ENCODE measurements at places on chromosomes 2 and 18.
A peak's percentile ranks its signal among the peaks of the same experiment; 100 is the strongest.

- DNase-seq: no peak
Measured at GRCh38 chr2:131115752-131116151, 10.6 kb downstream of the PLEKHB2 start.

DNA sequence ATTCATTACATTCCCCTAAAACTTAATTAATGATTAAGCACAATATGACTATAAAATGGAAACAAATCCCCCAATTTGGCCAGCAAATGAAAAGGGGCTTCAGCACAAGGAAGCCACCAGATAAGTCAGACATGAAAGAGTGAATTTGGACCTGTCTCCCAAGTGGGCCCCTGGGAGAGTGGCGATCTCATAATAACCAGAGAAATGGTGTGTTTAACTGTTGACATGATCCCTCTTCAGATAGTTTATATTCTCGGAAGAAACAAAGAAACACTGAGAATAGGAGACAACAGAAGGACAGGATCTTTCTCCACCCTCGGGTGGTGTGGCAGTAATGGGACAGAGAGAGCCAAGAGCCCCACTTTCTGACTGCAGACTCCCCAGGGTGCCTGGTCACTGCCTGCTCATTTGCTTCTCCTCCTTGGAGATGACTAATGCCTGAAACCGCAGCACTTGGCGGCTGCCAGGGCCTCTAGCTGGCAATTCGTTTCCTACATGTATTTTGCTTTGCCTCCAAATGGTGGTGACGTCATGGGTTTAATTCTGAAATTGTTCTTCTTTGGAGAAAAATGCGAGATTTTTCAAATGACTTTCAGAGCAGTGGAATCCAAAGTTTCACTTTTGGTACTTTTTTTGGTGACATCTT, 46.4 kb upstream of the SPP2 start:
- DNase-seq: peak; percentile 92

DNA sequence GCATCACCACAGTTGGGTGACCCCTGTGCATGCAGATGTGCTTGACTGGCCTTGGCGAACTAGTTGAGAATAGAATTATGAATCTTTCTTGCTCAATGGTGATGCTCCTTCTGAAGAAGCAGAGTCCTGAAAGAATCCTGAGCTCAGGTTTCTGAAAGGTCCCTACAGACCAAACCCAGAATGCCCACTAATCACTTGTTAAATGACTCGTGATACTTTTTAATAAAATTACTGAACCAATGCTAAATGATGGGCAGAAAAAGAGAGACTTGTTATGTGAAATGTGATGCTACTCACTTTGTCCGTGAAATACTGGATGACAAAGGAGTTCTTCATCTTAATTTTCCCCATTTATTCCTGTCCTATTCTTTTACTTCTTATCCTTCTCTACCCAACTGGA, 263.5 kb upstream of the LRRTM1 start:
- no peak for DNase-seq

DNA sequence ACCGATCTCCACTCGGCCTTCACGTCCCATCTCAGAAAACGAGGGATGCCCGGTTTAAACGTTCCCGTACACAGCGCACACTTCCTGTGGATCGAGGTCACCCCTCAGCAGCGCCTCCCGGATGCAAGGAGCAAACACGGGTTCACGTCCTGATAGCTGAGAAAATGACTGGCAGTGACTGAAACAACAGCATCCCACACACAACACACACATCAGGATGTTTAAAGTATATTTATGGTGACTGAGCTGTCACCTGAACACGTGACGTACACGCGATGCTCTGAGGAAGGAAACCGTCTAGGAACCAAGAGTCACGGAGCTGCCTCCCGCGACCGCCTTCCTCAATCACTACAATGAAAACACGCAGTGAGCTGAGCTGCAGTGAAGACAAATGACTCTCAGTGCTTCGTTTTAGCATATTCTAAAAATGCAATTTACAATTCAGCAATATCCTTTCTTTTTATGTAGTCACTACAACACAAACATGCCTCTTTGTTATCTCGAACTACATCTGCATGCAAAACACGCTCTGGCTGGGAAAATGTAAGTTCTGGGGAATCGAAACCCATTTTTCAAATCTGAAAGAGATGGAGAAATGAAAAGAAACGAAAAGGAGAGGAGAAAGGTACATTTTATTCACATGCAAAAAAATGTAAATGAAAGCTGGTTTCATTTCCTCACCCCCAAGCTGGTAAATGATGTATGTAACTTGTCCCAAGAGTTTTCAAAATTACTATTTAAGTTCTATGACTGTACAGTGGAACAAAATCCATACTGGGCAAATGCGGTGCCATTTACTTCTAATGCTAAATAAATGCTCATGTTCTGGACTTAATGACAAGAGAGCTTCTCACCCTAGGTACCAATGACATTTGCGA, 19.8 kb downstream of the HDAC4 start:
- no peak for DNase-seq

DNA sequence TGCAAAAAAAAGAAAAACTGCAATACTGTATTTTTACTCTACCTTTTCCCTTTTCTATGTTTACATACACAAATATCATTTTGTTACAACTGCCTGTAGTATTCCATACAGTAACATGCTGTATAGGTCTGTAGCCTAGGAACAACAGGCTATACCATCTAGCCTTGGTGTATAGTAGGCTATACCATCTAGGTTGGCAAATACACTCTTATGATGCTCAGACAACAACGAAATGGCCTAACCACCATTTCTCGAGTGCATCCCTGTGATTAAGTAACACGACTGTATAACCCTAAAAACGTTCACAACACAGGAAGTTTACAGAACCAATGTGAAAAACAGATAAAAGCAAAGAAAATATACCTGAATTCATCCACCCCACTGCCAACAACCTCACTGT, 64.0 kb downstream of the MEMO1 start:
- DNase-seq: no peak

DNA sequence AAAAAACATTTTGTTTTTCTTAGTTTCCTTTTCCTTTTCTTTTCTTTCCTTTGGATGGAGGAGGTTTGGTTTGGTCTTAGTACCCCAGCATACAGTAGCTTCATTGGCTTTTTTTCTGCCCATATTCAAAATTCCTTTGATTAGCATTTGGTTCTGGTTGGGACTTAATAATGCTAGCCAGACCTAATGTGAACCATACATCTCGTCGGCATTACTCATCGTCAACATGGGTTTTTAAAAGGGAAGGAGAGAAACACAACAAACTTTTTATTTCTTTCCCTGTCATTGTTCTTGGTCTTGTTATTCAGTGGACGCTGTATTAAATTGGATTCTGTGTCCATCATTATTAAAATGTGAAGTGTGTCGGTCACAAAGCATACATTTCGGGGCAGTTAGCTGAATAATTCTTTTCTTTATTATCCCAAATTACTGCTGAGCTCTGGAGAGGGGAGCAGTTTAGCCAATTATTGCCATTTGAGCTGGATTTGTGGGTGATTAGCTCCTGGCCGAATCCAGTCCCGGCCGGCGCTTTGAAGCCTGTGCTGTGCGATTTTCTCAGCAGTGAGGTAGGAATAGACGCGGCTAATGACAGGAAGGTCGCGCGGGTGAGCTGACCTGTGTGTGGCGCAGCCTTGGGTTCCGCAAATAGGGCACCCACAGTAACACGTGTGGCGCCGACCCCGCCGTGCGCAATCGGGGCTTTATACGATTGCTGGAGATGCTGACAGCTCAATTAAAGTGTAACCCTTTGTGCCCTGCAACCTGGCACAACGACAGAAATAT, 303.3 kb downstream of the GBX2 start:
- no peak for DNase-seq

DNA sequence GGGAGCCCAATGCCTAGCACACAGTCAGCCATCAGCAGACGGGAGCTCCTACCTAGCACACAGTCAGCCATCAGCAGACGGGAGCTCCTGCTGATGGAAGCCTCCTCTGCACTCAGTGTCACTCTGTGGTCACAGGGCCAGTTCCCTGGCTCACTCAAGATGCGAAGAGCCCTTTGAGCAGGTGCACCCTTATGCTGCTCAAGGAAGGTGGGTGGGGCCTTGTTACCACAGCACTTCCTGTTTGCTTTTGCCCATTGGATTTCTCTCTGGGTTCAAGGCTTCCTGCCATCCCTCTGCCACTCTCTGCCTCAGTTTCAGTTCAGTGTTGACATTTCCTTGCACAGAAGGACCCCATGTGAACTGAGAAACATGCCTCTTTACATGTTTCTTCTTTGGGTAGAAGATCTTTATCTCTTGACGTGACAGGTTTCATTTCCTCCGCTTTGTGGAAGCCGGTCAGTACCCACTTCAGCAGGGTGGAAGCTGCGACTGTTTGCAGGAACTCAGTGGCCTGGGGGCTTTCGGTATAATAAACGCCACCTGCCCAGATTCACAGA, 11.6 kb downstream of the TRIB2 start:
- no peak for DNase-seq

- DNase-seq: no peak
Measured at GRCh38 chr18:79640064-79640672, 39.4 kb upstream of the CTDP1 start.

GRCh38 chr2:135130751-135131150, 78.7 kb downstream of the RAB3GAP1 start:
- no peak for DNase-seq

DNA sequence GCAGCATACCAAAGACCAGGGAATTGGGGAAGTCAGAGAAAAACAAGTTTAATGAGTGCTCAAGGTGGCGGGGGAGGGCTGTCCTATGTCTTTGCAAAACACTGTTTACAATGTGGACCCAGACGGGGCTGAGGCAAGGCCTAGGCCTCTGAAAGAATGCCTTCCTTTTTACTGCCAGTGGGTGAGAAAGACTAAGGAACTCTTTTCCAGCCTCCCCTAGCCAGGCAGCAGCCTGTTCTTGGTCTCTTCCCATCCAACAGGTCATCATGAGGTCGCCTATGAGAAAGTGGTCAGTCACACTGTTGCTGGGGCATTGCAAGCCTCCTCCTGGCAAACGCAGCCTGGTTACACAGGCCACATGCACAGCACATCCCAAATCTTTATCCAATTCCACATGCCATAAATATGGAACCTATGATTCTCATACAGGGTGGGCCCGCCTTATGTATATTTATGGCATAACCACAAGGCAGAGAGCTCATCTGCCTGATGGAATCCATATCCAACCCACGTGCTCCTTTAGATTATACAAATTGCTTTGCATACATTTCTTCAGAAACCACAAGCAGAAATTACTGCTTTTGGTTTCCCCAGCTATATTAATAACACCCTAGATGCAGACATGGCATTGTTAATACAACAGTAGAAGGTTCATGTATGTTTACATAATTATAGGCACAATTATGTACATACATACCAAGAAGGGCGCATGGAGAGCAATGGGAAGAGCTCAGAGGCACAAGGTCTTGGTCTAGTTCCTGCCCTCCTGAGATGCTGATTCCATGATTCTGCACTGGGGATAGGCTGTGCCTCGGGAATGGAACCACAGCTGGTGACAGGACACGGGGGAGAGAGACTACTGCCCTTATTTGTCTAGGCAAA, 48.6 kb downstream of the NRP2 start:
- no peak for DNase-seq

GRCh38 chr2:220894069-220894468, 678.0 kb downstream of the EPHA4 start:
- DNase-seq: no peak

DNA sequence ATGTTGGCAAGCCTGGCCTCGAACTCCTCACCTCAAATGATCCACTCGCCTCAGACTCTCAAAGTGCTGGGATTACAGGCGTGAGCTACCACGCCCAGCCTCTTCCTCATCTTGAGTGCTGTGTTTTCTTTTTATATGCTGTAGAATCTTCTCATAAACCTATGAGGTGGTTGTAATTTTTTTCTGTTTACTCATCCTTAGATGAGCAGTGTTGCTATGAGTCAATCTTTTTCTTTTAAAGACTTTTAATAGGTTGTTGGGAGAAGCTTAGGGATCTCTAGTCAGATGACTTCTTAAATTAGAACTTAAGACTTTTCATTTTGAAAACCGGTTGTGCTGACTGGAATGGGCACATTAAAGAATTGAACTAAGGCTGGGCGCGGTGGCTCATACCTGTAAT, 8.7 kb upstream of the AAK1 start:
- peak; percentile 32 for DNase-seq

- DNase-seq: no peak
Measured at GRCh38 chr2:186032102-186032738, 293.6 kb downstream of the FSIP2 start.

GRCh38 chr18:58205443-58206160, 161.6 kb downstream of the NEDD4L start:
- peak; percentile 89 for DNase-seq

GRCh38 chr2:197078535-197078934, 152.0 kb upstream of the PGAP1 start:
- no peak for DNase-seq

- DNase-seq: no peak
Measured at GRCh38 chr2:102025016-102025501, 33.3 kb downstream of the IL1R2 start.

DNA sequence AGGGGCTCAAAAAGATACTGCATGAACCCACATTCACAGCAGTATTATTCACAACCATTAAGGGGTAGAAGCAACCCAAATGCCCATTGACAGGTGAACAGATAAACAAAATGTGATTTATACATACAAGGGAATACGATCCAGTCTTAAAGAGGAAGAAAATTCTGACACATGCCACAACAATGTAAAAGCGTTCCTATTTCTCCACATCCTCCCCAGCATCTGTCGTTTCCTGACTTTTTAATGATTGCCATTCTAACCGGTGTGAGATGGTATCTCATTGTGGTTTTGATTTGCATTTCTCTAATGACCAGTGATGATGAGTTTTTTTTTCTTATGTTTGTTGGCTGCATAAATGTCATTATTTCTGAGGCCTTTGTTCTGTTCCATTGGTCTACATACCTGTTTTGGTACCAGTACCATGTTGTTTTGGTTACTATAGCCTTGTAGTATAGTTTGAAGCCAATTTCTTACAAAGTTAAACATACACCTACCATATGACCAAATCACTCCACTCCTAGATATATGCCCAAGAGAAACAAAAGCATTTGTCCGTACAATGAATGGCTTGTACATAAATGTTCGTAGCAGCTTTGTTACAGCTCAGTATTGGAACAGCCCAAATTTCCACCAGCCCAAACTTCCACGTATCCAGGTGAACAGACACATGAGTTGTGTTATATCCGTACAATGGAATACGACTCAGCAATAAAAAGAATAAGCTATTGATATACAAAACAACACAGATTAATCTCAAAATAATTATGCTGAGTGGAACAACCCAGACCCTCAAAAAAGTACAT, 85.1 kb downstream of the TMEM131 start:
- peak; percentile 50 for DNase-seq

DNA sequence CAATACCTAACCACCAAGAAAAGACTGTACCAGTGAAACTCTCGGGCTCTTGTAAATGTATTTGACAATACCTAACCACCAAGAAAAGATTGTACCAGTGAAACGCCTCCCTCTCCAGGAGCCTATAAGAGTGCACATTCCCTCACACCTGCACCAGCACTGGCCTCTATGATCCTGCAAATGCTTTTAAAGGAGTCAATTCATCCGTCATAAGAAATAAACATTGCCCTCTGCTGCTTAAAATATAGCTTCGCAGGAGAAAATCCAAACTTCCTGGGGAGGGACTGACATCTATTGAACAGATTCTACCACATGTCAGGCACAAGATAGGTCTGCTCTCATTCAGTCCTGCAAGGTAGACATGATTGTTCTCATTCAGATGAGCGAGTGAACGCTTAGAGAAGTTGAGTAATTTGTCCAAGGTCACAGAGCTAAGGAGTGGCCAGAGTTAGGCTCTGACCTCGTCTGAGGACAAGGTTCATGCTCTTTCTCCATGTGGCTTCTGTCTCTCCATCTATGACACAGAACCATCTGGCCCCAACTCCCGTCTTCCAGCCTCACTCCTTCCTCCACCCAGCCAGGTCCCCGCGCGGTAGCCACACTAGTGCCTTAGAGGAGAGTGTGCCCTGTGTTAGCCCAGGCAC, 38.7 kb downstream of the MCFD2 start:
- DNase-seq: peak; percentile 81

GRCh38 chr2:229118927-229119326, 152.2 kb downstream of the PID1 start:
- no peak for DNase-seq
